Immature natural killer cell (primary cell): ENCODE measurements at places on chromosomes 1 and 21.

DNA sequence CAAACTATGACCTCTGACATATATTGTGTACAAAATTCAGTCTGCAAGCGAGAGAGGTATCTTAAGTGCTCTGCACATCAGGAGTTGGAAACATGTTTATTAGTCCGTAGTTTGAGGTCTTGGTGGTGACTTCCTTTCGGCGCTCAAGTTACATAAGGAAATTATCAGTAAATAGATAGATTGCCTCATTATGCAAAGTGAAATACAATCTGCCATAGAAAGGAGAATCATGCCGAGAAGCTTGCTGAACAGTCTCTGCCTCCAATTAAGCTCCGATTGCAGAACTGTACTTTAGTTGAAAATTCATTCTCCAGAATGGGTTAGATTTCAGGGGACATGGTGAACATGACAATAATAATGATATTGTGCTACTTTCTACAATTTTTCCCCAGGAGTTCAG is 271.8 kb downstream of the BRINP2 start:
- no peak for DNase-seq

DNA sequence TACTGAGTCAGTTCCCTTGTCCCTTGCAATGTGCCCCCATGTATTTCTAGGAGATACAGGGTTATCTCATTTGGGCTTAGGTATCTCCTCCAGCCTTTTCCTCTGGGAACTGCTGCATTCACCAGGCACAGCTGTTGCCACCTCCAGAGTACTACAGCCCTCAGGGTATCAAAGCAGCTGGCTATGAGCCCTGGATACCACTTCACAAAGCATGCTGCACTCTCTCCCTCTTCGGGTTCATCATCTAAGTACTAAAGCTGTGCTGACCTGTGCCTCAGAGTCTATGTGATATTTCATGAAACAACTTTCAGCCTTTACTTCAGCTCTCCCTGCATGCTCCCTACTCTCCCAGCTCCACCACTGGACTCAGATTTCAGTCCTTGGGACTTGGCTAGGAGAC is 62.3 kb downstream of the CCDC185 start:
- DNase-seq: no peak

GRCh38 chr21:19120591-19120990 is 717.0 kb upstream of the TMPRSS15 start:
- no peak for DNase-seq

DNA sequence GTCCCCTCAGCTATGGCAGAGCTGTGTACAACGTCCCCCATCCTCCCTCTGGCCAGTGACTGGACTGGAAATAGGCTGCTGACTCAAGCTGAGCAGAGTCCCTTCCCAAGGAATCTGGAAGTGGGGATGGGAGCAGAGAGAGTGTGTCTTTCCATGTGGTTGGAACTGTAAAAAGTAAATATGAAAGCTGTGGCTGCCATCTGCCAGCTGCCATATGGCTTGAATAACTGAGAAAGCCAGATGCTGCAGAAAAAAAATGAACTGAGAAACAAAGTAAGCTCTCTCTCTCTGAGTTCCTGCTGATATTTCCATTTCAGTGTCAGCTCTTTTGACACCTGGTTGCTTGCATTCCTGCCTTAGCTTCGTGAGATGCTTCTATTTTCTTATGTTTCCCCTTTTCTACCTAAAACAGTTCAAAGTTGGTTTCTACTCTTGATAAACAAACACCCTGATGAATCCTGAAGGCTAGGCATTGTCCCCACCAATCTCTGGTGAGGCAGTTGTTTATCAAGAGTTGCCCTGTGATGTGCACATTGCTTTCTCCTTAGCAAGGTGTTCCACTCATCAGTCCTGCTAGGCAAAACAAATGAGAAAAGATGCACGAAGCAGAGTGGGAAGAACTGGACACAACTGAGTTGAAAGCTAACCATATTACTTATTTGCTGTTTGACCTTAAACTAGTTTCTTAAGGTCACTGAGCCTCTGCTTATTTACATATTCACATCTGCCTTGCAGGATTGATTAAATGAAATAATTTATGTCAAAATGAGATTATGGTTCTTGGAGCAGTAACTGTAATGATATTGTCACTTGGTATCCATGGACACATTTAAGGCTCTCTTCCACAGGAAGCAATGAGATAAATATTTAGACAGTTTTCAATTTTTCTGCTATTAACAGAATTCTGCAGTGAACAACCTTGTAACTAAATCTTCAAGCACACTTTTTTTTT is 16.6 kb upstream of the DR1 start:
- DNase-seq: no peak

GRCh38 chr1:160546942-160547341 is 23.9 kb upstream of the SLAMF6 start:
- no peak for DNase-seq

GRCh38 chr21:36330904-36331303 is 10.9 kb downstream of the MORC3 start:
- DNase-seq: peak; percentile 46

DNA sequence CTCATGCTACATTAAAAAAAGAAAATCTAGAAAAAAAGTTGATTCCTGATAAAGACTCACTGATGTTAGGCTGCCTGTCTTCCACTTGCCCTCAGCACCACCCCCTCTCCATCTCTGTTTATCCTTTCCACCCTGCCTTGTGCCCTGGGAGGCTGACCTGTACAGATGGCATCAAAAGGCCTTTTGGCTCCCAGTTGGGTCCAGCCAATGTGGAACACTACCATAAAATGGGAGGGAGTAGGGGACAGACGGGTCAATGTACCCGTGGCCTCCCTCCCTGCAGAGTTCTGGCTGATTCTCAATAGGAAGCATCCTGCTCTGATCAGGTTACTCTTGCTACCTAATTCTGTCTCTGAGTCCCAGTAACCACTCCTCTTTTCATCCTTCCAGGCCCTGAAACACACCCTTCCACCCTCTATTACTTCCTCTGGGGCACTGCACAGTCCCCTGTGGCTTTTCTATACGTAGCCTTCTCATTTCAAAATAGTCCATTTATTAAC is 300.0 kb downstream of the HHIPL2 start:
- no peak for DNase-seq

GRCh38 chr1:168477792-168478191 is 66.0 kb downstream of the XCL2 start:
- no peak for DNase-seq

- no peak for DNase-seq
These were observed 84.3 kb downstream of the PLPPR4 start for GRCh38 chr1:99348397-99349132.

DNA sequence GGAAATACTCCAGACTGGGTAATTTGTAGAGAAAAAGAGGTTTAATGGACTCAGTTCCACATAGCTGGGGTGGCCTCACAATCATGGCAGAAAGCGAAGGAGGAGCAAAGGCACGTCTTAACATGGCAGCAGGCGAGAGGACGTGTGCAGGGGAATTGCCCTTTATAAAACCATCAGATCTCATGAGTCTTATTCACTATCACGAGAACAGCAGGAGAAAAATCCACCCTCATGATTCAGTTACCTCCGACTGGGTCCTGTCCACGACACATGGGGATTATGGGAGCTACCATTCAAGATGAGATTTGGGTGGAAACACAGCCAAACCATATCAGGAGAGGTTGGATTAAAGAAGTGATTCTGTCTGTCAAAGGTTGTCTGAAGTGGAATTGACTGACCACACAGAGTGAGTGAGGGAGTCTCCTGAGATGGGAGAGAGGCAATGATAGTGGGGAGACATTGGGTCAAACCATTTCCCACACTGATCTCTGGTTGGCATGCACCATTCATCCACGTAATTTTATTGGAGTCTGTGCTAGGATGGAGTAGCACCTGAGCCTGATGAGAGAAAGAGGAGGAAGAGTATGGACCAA is 58.3 kb upstream of the VAMP3 start:
- DNase-seq: no peak

- DNase-seq: no peak
These were observed 19.1 kb upstream of the QSOX1 start for GRCh38 chr1:180135535-180135934.

GRCh38 chr1:43243299-43243698 is 26.5 kb upstream of the TMEM125 start:
- DNase-seq: no peak

DNA sequence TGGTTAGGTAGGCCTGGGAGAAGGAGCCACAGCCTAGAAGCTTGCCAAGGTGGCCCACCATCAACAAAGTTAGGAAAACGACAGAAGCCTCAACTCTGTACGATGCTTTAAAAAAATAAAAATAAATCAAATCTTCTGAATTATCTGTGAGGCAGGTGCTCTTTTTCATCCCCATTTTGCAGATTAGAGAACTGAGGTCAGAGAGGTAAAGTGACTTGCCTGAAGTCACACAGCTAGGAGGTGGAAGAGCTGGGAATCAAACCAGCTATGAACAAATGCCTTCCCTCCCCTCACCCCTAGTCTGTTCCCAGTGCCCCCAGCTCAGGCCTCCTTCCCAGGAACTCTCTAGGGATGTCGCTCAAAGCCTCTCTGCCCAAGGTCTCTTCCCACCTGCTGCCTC is 30.4 kb downstream of the EPHA2 start:
- DNase-seq: no peak

- DNase-seq: no peak
These were observed 16.1 kb upstream of the PCP4 start for GRCh38 chr21:39851002-39851618.

DNA sequence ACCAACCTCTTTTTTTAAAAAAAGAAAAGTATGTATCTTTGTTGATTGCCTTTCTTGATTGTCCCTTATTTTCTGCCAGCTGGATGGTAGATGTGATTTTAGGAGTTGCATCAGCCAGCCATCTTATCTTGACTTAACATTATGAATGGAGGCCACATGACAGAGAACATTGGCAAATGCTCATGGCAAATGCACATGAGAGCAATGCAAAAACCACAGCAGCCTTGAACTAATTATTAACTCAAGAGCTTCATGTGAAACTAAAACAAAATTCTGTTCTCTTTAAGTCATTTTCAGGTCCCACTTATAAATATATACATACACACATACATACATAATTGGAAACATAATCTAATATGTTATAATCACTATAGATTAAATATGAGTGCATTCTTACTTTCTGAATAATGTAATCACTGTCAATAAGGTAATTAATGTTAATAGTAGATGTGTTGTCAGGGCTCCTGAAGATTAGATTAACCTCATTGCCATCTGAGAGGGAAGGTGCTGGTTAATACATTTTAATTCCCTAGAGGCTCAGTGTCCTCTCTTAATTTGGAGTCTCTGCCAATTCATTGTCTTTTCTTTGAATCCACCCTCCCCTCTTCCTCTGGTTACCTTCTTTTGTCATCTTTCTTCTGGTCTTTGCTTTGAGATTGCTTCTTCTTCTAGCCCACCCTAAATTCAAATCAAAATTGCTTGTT is 962.2 kb downstream of the ADGRL2 start:
- no peak for DNase-seq

DNA sequence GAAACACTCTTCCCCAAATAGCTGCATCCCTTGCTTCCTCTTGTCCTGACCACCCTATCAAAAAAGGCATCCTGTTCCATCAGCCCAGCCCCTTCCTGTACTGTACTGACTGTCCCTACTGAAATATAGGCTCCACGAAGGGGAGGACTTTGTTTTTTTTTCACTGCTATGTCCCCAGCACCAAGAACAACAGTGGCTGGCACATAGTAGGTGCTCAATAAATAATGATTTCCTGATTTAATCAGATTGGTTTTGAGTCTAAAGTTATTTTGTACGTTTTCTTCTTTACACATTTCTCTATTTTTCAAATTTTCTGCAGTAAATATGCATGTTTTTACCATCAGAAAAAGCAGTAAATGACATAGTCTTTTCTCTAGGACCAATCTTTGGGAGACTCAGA is 73.9 kb downstream of the CD58 start:
- DNase-seq: no peak

DNA sequence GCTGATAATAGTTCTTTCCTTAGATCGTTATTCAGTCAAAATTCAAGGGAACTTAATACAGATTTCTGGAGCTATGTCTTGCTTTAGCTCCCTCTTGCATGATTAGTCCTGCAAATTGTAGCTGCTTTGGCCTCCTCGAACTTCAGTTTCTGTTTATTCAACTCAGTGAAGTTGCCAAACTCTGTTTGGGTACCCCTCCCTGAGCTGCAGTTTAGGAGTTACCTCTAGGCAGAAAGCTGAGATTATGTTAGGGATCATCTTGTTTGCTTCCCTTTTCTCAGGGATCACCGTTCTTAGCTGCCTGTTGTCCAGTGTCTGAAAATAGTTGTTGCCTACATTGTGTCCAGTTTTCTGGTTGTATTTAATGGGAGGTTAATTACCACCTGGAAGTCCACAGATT is 43.5 kb downstream of the SNX27 start:
- DNase-seq: no peak

DNA sequence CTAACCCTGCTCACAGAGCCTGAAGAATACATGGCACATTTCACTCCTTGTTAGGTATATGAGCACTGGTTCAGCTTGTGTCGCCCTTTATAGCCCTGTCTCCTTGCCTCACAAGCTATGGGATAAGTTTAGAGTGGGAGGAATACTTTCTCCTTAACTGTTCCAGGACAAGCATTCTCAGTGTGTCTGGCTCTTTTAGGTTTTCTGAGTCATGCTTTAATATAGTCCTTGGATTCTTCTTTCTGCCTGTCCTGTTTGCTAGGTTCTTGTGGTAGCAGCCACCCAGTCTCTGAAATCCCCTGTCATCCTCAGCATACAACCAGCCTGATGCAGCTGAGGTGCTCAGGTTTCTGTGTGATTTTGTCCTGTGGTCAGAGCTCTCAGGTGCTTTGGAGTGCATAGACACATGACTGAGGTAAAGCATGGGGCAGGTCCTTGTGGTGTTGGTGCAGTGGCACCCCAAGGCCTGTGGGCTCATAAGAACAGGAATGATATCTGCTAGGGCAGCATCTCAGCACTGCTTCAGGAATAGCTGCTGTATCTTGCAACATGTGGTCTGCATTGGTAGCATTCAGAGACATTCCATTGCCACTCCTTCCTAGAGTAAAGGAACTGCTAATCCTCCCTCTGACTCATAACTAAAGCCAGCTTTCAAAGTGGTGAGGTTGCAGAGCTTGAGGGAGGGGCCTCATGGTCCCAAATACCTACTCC is 14.2 kb upstream of the CASQ2 start:
- DNase-seq: no peak

GRCh38 chr21:43298546-43299440 is 128.1 kb downstream of the SIK1 start:
- DNase-seq: no peak

DNA sequence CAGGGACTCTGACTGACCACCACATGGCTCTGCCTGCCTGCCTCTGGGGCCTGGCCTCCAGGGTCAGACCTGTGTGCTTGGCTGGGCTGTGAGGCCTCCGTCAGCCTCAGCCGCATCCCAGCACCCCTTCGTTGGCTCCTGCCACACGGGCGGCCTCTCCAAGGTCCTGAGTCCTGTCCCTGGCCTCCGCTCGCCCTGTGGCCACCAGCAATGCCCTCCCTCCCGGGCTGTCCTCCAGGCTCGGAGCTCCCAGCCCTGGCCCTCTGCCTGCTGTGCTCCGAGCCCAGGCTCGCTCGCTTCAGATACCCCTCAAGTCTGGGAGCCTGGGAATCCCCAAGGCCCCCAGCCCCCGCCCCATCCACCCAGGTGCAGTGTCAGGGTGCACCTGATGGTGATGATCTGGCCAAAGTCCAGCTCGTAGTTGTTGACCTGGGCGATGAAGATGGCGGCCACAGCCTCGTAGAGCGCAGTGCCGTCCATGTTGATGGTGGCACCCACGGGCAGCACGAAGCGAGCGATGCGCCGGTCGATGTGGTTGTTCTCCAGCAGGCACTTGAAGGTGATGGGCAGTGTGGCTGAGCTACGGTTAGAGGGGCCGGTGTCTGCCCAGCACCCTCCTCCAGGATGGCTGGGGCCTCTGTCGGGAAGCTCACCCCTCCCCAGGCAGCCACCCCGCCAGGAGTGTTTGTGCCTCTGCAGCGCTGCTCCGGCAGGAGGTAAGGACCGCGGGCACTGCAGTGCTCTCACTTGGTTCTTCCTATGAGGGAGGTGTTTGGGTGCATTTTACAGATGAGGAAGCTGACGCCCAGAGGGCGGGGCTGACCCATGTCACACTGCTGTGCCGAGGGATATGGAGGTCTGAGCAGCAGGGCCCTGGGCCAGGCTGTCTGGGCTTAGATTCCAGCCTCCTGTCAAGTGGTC is 28.5 kb downstream of the PODN start:
- peak; percentile 35 for DNase-seq
